ENCODE measurements at places on chromosomes 2 and 18.

- DNase-seq: no peak
Measured at GRCh38 chr2:37630776-37631175, 40.7 kb downstream of the CDC42EP3 start.

- no peak for DNase-seq
Measured at GRCh38 chr2:105126336-105126735, 88.5 kb downstream of the MRPS9 start.

- DNase-seq: no peak
Measured at GRCh38 chr18:7855028-7855427, 287.9 kb downstream of the PTPRM start.

GRCh38 chr2:111236025-111236424 lies 115.3 kb downstream of the BCL2L11 start:
- no peak for DNase-seq

GRCh38 chr18:35060122-35060815 lies 19.1 kb downstream of the MAPRE2 start:
- DNase-seq: no peak

GRCh38 chr2:149170156-149170555 lies 131.7 kb downstream of the LYPD6B start:
- no peak for DNase-seq

DNA sequence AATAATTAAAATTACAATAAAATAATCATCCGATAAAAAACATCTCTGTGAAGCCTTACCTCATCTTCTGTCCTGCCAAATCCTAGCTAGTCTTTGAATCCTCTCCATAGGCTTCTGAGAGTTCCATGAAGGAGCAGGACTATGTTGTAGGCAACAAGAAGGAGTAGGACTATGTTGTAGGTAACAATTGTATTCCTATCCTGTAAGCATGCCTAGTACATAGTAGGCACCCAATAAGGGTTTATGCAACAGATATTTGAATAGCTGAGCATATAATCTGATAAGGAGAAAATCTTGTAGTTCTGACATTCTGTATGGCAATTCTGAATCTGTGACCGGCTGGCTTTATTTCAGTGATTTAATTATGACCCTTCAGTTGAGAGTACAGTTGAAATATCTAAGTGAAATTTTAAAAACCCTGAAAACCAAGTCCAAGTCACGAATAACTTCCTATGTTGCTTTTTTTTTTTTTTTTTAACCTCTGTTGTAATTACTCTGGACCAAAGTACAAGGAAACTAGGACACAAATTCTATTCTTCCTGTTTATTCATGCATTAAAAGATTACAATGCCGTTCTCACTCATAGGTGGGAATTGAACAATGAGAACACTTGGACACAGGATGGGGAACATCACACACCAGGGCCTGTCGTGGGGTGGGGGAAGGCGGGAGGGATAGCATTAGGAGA lies 27.8 kb downstream of the VWA3B start:
- DNase-seq: no peak

DNA sequence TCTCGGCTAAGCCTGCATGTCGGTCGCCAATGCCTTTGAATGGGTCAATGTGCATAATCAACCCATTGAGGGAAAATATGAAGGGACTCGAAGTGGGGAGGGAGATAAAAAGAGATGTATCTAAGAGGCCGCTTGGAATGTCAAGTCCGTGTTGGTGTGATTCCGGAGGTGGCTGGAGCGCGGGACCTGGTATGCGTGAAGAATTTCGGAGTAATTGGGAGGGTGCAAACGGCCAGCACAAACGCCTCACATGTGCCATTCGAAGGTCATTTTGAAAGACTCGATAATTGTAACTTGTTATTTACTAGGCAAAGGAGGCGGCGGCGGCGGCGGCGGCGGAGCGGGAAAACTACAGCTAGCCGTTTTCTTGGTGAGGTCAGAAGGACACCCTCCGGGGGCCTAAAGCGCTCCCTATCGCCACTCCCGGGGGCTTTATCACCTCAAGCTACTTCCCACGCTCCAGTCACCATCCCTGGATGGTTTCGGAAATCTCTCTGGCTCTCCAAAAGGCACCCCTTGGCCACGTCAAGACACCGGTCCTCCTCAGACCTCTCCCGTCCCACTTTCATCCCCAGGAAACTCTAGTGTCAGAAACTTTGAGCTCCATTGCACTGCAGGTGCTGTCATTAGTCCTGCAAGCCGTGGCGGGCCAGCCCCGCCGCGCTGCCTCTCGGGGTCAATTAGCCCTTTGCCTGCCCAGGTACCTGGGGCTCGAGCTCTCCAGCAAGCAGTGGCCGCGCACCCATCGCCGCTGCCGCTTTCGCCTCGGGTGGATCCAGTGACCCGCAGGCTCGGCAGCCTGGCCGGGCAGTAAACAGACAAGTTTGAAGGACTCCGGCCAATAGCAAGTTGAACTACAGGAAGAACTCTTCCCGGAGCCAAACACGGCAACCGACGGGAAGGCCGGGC lies 1.5 kb downstream of the ERBB4 start:
- no peak for DNase-seq

DNA sequence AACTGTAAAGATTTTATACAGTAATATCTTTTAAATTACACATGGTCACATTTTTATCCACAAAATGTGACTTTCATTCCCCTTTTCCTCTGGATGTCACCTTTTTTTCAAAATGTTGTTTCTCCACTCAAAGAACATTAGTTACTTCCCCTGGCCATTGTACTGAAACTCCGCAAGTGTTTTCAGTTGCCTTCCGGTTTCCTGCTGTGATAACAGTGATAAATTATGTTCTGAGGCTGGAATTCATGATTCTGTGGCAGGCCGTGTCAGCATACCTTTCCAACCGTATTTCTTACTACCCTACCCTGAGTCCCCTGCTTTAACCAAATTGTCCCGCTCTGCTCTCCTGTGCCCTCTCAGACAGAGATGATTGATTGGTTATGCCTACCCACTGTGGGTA lies 53.5 kb downstream of the MGAT5 start:
- no peak for DNase-seq

GRCh38 chr2:235311044-235311443 lies 182.8 kb upstream of the AGAP1 start:
- no peak for DNase-seq

DNA sequence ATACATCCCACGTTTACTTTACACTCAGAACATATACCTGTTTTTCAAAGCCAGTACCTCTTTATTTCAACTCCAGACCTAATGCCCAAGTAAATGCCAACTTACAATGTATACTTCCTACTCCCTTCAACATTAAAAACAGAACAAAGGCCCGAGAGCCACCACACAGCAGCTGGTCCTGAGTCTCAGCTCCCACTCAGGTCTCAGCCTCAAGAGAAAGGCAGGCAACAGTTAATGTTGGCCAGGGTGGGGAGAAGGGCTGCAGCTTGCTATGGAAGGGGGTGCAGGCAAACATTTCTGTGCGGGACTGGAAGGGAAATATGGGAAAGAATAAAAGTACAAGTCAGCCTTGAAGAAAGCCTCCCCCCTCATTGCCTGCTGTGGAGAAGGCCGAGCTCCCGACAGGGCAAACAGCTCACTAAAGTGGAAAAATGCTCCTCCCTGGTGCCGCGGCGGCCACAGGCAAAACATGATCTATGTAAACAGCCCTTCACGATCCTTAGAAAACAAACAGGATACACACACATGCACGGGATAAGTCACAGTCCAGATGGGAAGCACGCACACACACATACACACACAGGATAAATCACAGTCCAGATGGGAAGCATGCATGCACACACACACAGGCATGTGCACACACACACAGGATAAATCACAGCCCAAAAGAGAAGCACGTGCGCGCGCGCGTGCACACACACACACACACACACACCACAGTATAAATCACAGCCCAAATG lies 67.4 kb downstream of the ADNP2 start:
- no peak for DNase-seq

- no peak for DNase-seq
Measured at GRCh38 chr2:153476816-153477635, 1.5 kb downstream of the RPRM start.

DNA sequence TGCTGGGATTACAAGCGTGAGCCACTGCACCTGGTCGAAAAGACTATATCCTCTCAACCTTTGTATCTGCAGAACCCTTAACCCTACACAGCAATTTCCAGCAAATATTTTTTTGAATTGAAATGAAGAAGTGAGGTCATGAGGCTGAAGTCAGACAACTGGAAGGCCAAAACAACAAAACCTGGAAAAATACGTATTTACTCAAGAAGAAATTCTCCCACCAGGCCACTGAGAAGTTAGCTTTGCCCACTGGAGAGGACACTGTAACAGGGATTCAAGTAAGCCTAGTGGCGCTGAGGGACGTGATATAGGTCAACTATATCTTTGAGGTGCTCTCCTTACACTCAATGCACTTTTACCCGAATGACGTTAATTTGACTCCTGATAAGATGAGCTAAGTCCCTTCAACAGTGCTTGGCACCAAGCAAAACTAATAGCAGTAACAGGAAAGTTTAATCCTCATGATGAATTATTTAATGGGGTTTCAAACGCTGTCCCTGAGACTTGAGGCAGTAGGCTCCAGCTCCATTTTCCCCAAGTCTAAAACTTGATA lies 1.9 kb downstream of the HDLBP start:
- no peak for DNase-seq

GRCh38 chr2:223306371-223306770 lies 254.4 kb downstream of the KCNE4 start:
- no peak for DNase-seq

GRCh38 chr2:137223722-137224121 lies 458.4 kb downstream of the THSD7B start:
- no peak for DNase-seq

DNA sequence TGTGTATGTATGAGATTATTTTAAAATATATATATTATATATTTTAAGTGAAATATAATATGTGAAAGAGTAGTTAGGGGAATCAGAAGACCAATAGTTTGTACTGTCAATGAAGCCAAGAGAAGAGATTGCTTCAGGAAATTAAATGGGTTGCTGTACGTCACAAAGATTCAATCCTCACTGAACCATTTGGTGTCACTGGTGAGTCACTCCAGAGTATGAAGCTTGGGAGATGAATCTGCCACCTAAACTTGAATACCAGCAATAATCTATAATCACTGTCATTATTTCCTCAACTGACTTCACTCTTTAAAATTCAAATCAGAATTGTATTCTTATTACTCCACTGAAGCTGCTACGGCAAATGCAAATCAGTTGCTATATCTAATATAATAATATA lies 41.9 kb upstream of the SCN9A start:
- no peak for DNase-seq

GRCh38 chr2:109168086-109168485 lies 39.1 kb downstream of the SH3RF3 start:
- no peak for DNase-seq

GRCh38 chr2:12504443-12504842 lies 212.3 kb upstream of the TRIB2 start:
- no peak for DNase-seq

DNA sequence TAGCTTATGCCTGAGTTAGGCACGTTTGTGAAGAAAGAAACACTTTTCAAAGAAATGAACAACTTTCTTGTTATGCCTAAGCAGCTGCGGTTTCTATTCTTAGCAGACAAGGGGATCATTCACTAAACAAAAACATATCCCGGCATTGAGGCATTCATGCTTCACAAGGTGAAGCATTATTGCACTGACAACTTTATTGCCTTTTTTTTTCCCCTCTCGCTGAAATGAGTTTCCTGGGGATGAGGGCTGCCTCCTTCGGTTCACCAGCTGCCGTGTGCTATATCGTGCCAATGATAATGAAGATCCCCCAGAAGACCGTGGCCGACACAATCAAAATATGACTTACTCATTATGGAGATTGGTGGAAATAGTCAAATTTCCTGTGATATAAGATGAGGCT lies 288.2 kb upstream of the ST6GAL2 start:
- DNase-seq: no peak

DNA sequence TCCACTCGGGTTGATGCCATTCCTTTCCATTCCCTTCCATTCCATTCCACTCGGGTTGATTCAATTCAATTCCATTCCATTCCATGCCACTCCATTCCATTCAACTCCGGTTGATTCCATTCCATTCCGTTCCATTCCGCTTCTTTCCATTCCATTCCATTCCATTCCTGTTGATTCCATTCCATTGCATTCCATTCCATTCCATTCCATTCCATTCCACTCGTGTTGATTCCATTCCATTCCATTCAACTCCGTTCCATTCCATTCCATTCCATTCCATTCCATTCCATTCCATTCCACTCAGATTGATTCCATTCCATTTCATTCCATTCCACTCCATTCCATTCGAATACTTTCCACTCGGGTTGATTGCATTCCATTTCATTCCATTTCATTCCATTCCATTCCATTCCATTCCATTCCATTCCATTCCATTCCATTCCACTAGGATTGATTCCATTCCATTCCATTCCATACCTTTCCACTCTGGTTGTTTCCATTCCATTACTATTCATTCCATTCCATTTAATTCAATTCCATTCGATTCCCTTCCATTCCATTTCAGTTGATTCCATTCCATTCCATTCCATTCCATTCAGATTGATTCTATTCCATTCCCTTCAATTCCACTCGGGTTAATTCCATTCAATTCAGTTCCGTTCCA lies 1141.8 kb downstream of the RPIA start:
- no peak for DNase-seq

GRCh38 chr2:11703700-11704099 lies 33.7 kb upstream of the NTSR2 start:
- no peak for DNase-seq

GRCh38 chr2:203909261-203909967 lies 27.1 kb upstream of the ICOS start:
- DNase-seq: no peak

GRCh38 chr2:86788165-86788564 lies 2.5 kb downstream of the CD8A start:
- DNase-seq: no peak

DNA sequence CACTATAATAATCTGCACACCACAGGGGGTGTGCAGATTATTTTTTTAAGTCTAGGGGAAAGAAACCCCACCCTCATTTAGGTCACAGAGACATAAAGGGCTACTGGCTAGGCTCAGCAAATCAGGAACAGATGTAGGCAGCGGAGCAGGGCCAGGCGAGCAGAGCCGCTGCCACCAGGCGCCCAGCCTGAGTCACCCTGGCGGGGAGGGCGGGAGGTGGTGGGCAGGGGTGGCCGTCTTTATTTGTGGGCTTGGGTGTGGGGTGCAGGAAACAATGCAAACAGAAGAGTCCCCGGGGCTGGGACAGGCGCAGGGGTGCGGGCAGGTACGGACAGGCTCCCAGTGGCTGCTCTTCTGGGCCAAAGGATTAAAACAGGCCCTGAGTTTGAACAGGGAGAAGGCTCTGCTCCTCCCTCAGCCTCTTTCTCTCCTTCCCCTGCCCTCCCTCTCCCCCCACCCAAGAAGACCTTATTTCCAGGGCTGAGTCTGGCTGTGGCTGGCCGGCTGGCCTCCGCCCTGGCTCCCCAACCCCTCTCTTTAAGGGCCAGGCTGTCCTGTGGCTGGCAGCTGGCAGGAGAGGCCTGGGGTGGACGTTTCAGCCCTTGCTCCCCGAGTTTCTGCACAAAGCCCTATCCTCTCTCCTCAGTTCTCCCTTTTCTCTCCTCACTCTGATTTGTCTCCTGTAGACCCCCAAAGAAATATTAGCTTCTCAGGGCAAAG lies 142.9 kb upstream of the SMAD2 start:
- DNase-seq: no peak
